ENCODE measurements at places on chromosomes 12 and 14. TPM values are rescaled to one million over a fixed set of nuclear protein-coding genes. Genes with fewer than 3 reads are reported as not detected.

The ADCY4 gene
- total RNA-seq, result 12.1 TPM

The CCDC38 gene
- total RNA-seq, result 0.30 TPM

The BIN2 gene
- total RNA-seq, result 1.3 TPM

The ACVRL1 gene
- total RNA-seq, result 26.2 TPM

The C12orf56 gene
- not detected for total RNA-seq

The ESPL1 gene
- 0.37 TPM for total RNA-seq

The DCP1B gene
- total RNA-seq, result 8.7 TPM

Data from psoas muscle (tissue), 8 donors.